NCI-H2029 (cell line): ENCODE measurements at places on chromosomes 4 and X.

DNA sequence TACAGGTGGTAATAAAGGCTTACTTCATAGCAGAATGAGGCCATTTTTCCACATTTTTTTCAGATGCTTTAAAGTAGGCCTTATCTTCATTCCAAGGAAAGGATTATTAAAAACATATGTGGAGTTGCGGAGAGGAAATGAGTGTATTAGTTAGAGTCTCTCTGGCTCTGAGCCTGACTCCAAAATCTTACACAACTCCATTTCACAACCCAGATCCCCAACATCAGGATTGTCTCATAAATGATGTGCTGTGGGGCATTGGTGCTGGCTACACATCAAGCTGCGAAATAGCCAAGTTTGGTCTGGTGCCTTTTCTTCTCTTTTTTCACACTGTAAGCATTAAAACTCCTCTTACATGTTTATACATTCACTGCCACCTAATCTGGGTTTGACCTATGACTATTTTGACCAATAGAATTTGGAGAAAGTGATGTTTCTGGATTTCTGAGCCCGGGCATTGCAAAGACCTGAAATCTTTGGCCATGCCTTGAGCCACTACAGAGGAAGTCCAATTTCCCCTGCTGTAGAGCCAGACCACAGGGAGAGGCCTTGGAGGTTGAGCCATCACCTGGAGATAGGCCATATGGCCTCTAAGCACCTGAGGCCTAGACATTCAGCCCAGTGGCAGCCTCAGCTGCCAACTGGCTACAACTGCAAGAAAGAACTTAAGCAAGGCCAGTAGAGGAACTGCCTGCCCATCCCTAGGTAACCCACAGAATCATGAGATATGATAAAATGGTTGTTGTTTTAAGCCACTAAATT lies 16.7 kb upstream of the SOD3 start:
- DNase-seq = no peak

DNA sequence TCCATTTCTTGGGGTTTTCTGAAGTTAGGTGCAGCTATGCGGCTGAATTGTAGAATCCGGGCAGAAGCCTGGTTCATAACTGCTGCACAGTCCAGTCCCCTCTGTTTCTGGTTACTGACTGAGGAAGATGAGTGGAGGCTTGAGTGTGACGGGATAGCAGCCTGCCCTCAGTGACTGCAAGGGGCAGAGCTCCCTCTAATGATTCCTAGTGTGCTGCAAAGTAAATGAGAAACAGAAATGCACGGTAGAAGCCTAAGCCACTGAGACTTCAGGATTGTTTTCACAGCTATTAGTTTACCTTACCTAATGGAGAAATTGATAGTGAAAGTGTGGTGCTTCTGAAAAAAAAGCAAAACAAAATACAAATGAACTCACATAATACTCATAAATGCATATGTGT lies 189.2 kb downstream of the GPM6A start:
- no peak for DNase-seq

- DNase-seq = peak; percentile 25
Observed at GRCh38 chrX:137926090-137926489, 360.2 kb downstream of the ZIC3 start.

- no peak for DNase-seq
Observed at GRCh38 chrX:41733939-41734338, 10.0 kb downstream of the GPR82 start.

DNA sequence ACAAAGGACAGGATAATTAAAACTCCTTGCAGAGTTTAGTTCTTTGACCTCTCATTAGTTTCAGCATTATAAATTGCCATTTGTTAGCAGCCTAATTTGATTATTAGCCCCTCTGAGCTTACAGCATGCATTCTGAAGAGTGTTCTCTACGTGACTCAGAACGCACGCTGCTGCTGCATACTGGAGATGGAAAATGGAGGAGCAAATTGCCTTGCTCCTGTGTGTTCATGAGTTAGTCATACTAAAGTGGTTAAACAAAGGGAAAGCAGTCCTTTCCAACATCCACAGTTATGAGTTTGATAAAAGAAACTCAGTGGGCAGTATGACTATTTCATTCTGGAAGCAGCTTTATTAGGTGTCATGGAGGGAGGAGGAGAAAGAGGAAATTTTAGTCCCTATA lies 922.5 kb downstream of the RPA4 start:
- no peak for DNase-seq

GRCh38 chr4:110830461-110830860 lies 207.6 kb upstream of the PITX2 start:
- DNase-seq = no peak

GRCh38 chrX:117510453-117510852 lies 606.2 kb downstream of the KLHL13 start:
- DNase-seq = no peak

- DNase-seq = peak; percentile 2
Observed at GRCh38 chr4:172830295-172830764, 338.3 kb upstream of the GALNT7 start.

DNA sequence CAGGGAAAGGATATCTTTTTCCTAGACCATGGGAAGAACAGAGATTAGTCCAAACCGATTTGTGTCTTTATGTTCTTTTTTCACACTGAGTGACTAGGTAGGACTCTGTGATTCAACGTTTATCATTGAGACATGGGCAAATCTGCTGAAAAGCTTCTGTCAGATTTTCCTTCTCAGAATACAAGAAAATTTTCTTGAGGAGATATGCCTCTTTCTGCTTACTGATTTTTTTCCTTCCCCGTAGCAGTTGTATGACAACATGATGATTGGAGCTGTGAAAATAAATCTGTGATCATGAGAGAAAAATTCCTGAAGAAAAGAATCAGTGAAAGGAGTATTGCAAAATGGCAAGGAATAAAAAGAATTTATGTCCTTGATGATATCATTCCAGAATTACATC lies 130.6 kb upstream of the FAT4 start:
- no peak for DNase-seq

DNA sequence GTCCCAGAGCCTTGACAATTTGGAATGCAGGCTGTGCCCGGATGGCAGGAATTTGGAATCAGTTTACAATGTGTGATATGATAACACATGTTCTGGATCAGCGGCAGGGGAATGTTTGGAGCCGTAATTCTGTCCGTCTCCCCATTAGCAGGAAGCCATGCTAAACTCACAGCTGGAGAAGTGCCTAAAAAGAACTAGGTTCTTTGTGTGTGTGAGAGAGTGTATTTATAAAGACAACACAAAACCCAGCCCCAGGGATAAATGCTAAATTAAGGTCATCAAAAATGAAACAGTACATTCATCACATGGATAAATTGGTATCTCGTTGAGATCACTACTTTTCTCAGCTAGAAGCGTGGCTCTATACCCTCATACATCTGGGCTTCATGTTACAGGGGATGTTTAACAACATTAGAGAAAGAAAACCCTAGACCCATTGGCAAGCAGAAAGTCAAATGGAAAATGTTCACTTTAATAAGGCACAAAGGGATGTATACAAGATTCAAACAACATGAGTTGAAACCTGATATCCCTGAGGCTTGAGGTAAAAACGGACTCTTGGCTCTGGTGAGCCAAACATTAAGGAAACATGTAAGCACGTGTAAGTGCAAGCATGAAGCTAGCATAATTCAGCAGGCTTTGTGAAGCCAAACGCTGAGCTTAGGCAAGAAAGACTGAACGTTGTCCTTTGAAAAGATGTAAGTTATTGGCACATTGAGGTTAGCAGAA lies 18.0 kb upstream of the TMEM131L start:
- DNase-seq = no peak

GRCh38 chr4:54581807-54582206 lies 76.0 kb upstream of the KIT start:
- DNase-seq = peak; percentile 9

DNA sequence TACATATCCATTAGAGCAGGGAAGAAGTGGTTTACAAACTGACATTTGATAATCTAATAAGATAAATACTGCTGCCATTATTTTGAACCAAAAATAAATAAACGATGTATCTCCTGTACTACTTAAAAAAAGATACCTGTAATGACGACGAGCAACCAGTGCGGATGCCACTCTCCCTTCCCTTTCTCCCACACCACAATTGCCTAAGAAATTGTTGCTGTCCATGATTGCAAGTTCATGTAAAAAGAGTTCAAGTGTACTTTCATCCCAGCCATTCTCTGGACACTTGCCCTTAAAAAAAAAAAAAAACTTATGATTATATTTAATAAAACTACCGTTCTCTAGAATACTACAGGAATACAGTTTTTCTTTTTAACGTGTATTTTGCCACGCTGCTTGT lies 1.4 kb downstream of the SEPSECS start:
- peak; percentile 30 for DNase-seq

DNA sequence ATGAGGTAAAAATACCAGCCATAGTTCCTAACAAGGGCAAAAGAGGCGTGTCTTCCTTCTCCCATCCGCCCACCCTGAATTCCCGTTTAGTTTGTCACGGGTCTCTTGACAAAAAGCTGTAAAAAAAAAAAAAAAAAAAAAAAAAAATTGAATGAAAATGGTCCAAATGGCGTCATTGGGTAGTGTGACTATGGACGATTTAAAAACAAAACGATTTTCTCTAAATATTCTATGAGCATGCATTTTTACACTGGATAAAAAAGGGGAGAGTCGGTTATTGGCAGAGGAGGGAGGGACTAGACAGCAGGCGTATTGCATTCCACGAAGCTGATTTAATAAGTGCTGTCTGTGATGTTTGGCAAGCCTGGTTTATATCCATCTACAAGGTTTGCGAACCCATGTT lies at the start of gene FAM133A:
Gene FAM133A (plus strand): TSS at position 338 of the 403 bp plus-strand sequence. CDS start 35,214 bp downstream, outside the sequence.
- no peak for DNase-seq

GRCh38 chr4:102589743-102590142 lies 88.6 kb downstream of the NFKB1 start:
- no peak for DNase-seq

DNA sequence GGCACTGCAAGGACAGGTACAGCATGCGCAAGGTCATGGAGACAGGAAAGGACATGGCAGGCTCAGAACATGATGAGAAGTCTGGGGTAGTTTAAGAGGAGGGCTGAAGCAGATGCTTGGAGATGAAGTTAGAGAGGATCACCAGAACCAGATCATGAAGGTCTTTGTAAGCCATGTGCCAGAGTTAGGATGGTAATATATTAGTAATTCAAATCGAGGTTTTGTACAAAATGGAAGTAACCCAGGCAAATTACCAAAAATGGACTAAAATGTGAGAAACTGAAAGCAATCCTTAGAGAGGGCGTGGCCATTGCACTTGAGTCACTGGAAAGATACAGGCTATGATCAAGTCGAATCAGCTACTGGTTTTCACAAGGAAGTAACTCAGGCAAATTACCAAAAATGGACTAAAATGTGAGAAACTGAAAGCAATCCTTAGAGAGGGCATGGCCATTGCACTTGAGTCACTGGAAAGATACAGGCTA lies 13.5 kb downstream of the RXFP1 start:
- DNase-seq = no peak

DNA sequence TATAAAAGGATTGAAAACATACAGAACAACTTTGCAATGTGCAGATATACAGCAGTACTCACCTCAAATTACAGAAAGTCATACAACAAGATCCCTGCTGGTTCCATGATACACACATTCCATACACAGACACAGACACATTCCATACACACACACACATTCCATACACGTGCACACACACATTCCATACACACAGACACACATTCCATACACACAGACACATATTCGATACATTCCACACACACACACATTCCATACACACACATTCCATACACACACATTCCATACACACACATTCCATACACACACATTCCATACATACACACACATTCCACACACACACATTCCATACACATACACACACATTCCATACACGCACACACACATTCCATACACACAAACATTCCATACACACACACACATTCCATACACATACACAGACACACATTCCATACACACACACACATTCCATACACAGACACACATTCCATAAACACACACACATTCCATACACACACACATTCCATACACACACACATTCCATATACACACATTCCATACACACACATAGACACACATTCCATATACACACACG lies 13.7 kb downstream of the LINC00632 start:
- no peak for DNase-seq

GRCh38 chr4:105632599-105632998 lies 75.9 kb downstream of the INTS12 start:
- DNase-seq = no peak

GRCh38 chrX:148664995-148665394 lies 164.6 kb downstream of the AFF2 start:
- no peak for DNase-seq

GRCh38 chr4:14783011-14783877 lies 219.0 kb upstream of the CPEB2 start:
- no peak for DNase-seq

DNA sequence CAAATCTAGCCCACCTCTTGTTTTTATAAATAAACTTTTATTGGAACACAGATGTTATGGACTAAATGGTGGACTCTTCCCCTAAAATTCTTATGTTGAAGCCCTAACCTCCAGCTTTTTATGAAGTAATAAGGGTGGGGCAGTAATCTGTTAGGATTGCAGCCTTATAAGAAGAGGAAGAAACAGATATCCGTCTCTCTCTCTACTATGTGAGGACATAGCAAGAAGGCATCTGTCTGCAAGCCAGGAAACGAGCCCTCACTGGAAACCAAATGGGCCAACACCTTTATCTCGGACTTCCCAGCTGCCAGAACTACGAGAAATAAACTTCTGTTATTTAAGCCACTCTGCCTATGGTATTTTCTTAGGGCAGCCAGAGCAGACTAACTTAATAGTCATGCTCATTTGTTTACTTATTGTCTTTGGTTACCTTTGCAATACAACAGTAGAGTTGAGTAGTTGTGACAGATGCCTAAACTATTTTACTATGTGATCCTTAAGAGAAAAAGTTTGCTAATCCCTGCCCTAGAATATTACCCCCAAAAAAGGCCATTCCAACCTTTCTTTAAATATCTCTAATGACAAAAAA lies 67.4 kb downstream of the MANBA start:
- no peak for DNase-seq

DNA sequence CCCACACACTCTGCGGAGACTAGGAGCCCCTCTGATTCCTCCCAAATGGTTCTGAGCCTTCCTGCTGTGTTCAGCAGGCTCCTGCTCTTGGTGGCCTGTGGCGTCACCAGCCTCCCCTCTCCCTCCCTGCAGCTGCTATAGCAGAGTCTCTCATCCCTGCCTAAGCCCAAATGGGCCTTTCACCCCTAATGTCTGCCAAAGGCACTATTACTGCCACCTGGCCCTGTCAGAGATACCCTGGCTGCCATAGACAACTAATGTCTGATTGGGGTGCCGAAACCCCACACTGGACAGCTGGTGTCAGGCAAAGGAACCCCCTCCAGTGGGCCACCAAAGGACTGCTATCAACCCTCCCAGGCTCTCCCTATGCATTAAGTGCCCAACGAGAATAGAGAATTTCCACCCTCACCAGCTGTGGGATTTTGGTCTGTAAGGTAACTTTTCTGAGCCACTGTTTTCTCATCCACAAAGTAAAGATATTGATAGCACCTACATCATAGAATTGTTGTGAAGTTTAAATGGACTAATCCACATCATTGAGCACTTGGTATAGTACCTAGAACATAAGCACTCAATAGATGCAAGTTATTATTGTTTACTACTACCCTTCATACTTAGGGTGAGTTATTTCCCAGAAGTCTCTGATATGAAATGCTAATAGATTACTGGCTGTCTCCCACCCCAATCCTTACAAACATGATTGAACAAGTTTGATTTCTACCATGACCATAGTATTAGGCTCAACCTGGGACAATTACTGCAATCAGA lies 421.3 kb downstream of the MID1IP1 start:
- no peak for DNase-seq
